Amniotic stem cell (primary cell): ENCODE measurements at places on chromosomes 16 and 17.
A peak's percentile ranks its signal among the peaks of the same experiment; 100 is the strongest.

- DNase-seq, result peak; percentile 52
Measured at GRCh38 chr17:73342050-73342522, 30.3 kb upstream of the CDC42EP4 start.

DNA sequence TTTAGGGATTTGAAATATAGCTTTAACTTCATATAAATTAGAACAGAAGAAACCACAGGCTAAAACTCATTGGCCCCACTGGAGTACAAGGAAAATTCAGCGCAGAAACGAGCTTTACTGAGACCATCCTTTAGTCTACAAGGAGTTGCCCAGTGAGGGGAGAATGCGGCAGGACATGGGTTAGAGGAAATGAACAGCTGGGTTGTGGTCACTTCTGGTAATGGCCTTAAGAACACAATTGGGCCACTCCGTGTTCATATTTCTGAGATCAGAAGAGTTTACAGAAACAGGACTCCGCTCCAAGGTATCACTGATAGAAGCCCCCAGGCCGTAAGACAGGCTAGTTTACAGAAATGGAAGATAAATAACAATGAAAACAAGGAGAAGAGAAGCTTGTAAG, 188.3 kb downstream of the ZFHX3 start:
- DNase-seq, result no peak

- DNase-seq, result no peak
Measured at GRCh38 chr16:30813821-30814189, 26.8 kb upstream of the ZNF629 start.

- no peak for DNase-seq
Measured at GRCh38 chr17:55731586-55732250, 9.1 kb upstream of the TMEM100 start.

DNA sequence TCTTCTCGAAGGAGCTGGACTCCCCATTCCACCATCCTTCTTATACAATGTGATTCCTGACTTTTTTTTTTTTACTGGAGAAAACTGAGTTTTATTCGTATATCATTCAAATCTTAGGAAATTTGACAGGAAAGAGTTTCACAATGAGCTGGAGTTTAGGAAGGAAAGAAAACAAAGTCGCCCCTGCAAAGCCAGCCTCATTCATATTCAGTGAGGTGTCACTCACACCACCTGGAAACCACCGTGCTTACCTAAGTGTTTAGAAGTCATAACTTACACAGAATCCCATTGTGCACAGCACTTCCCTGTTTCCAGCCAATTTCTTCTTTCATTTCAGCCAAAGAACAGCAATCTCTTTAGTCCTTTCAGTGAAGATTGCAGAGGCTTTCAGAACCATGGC, 90.3 kb upstream of the CHMP6 start:
- no peak for DNase-seq

DNA sequence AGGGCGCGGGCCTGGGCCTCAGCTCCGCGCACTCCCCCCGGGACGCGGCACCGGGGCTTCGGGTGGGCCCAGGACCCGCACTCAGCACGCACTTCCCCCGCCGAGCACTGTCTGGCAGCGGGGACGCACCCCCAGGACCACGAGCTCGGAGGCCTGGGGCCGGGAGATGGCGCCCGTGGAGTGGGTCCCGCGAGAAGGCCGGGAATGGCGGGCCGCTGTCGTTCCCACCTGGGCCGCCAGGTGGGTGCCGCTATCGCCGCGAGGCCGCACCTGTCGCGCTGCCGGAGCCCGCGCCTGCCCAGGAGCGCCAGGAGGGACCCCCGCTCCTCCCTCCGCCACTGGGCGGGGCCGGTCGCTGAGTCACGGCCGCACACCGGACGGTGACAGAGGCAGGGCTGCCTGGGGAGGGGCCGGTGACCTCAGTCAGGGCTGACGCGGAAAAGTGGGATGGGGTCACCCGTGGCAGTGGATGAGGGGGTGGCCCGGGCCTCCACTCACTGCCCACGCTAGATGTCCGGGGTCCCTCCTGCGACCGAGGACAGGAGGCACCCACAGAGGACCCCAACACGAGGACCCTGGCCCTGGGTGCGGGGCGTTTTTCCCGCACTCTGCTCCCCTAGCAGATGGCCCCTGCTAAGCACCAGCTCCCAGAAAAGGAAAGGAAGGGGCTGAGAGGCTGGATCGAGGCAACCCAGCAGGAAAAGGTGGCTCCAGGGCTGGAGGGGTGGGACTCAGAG, 6.9 kb upstream of the ACTG1 start:
- DNase-seq, result no peak

GRCh38 chr17:65365169-65365568, 196.3 kb downstream of the AXIN2 start:
- no peak for DNase-seq

DNA sequence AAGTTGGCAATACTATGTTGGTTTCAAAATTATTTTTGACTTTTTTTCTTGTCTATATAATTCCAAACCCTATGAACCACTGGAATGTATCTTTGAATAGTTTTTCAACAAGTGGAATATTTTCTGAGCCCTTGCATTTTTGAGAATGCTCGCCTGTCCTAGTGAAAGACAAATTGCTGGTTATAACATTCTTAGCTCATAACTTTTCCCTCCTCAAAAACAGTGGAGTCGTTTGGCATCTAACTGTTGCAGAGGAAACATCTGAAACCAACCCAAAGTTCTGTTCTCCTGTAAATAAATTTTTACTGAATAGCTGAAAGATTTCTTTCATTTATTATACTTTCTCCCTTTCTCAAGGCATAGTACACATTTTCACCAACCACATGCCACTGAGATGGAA, 11.3 kb upstream of the COX10 start:
- DNase-seq, result no peak

DNA sequence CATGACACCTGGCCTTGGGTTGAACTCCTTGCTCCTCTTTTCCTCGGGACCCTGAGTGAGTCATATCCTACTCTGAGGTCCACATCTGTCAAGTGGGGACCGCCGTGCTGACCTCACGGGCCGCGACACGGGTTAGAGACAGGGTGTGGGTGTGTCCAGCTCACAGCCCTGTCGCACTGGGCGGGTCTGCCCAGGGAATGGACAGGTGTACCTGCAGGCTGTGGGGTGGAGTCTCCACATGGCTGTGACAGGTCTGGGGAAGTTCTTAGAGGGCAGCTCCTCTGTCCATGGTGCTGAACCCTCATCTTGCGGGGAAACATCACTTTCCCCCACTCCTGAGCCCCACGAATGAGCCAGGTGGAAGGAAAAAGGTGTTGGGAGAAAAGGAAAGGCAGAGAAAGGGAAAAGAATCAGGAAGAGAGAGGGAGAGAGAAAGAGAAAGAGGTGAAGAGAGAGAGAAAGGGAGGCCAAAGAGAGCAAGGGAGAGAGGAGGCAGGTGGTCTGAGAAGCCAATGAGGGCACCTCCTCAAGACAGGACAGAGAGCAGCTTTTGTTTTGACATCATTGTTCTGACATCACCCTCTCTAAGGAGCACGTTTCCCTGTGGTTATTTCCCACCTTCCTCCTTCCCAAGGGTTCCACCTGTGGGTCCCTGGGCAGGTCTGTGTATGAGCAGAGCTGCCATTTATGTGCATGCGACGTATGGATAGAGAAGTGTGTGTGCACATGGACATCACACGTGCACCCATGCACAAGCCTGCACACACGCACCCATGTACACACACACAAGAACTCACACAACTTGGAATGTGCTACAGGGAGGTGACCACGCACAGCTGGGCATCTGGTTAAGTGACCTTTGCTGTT, 32.6 kb upstream of the CBFA2T3 start:
- no peak for DNase-seq

GRCh38 chr17:8137645-8138373, 13.9 kb upstream of the HES7 start:
- DNase-seq, result no peak

DNA sequence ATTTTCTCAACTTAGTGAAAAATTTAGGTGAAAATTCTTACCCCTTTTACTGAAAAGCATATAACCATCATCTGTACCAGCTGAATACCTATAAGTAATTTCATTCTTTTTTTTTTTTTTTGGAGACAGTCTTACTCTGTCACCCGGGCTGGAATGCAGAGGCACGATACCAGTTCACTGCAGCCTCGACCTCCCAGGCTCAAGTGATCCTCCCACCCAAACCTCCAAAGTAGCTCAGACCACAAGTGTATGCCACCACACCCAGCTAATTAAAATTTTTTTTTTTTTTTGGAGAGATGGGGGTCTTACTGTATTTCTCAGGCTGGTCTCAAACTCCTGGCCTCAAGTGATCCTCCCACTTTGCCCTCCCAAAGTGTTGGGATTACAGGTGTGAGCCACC, 33.8 kb downstream of the TUBD1 start:
- DNase-seq, result no peak

DNA sequence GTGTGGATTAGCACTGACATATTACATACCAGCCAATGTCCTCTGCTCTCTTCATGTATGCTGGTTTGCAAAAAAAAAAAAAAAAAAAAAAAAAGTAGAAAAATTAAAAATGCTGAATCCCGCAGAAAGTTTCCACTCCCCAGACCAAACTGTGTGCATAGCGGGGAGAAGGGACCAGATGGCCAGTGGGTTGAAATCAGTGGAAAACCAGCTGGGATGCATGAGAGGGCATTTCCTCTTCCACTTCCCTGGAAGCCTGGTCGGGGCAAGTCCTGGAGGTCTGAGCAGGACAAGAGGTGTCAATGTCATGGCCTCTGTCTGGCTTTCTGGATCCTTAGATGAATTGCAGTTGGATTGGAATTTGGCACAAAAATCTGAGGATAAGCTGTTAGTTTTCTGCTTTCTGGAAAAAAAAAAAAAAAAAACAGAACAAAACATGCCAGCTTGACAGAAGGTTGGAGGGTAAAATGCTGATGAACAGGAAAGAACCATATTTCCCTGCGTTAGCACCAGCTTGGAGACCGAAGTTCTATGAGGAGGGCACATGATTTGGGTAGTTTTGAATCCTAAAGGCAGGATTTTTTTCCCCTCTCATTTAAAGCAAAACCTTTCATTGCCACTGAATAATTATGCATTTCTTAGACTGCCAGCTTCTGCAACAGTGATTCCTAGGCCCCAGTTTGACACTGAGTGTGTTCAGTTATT, 941.5 kb upstream of the EEF2KMT start:
- no peak for DNase-seq

DNA sequence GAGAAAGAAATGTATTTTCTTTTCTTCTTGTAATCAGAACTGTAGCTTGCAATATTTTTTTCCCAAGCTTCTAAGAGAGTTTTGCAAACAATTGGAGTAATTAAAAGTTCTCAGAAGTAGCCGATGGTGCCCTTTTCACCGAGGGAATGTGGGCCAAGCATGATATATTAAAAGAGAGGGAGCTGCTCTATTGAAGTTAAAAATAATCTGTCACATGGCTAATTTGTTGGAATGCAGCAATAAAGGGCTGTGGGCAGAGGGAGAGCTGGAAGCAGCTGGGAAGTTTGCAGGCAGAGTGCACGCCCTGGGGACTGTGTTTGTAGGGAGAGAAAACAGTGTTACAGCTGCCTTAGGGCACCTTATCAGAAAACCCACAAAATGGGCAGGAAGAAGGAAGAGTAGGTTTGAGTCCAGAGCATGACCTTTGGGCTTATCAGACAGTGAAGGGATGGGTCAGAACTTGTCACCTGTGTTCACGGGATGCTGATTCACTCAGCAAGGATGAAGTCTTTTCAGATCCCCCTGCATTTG, 18.5 kb upstream of the TERF2 start:
- no peak for DNase-seq

- DNase-seq, result no peak
Measured at GRCh38 chr17:67164302-67164701, 80.7 kb downstream of the HELZ start.

GRCh38 chr17:17164676-17165075, 41.5 kb downstream of the PLD6 start:
- DNase-seq, result no peak

GRCh38 chr16:85027958-85028684, 526 bp downstream of the KIAA0513 start:
- no peak for DNase-seq

DNA sequence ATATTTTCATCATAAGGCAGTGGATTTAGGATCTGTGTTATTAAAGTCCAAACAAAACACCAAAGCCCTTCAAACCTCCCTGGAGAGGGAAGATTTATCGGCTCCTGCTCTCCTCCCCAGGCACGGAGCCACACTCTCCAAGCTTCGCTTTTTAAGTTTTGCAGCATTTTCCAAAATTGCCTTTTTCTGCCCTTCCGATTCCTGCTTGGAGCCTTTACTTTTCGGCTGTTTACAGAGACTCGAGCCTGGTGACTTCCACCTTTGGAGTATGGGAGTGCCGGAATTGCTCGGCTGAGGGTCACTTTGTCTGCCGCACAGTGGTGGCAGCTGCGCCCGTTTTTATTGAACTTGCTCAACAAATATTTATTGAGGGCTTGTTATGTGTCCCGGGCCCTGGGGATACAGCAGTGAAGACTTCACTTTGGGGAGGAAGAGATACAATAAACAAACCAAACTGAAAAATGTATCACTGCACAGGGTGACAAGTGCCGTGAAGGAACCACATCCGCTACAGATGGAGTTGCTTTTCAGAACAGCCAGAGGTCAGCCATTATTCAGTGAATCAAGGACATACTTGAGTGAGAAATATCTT, 185.5 kb downstream of the NTN1 start:
- no peak for DNase-seq

DNA sequence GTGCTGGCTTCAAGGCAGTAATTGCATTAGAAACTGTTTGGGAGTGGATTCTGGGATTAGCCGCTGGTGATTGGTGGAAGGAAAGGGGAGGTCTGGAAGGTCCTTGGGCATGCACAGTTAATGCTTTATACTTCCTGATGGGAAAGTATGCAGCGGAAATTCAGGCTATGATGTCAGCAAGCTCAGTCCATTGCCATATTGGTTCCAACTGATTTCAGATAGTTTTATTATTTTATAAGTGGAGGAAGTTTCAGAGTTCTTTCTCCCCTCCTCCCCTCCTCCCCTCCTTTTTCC, 8.1 kb upstream of the CMTR2 start:
- no peak for DNase-seq

DNA sequence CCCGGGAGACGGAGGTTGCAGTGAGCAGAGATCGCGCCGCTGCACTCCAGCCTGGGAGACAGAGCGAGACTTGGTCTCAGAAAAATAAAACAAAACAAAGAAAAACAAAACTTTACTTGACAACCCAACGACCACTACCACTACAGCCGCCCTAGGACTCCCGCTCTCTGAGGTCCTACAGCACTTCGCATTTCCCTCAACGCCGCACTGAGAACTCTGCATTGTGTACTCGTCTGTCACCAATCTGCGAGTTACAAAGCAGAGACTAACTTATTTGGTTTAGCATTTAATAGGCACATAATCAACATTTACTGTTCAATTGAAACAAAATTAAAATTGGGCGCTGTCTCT, 479 bp upstream of the ZNF207 start:
- no peak for DNase-seq

DNA sequence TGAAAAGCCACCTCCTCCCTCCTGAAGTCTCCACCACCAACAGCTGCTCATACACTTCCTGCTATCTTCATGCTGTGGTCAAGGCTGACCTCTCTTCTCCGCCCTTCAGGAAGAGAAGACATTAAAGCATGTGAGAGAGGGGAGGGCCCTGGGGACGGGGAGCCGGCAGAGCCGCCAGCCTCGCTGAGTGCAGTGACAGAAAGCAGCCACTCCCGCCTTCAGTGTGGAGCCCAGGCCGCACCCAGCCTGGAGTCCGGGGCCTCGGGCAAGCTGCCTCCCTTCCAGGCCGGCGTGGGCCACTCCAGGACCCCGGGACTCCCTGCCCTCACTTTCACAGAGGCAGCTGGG, 94.7 kb upstream of the TNRC6C start:
- DNase-seq, result no peak
